NCI-H524 (cell line): ENCODE measurements at places on chromosomes 12 and 14.

GRCh38 chr12:5556033-5556614 is 124.2 kb downstream of the NTF3 start:
- DNase-seq: no peak

DNA sequence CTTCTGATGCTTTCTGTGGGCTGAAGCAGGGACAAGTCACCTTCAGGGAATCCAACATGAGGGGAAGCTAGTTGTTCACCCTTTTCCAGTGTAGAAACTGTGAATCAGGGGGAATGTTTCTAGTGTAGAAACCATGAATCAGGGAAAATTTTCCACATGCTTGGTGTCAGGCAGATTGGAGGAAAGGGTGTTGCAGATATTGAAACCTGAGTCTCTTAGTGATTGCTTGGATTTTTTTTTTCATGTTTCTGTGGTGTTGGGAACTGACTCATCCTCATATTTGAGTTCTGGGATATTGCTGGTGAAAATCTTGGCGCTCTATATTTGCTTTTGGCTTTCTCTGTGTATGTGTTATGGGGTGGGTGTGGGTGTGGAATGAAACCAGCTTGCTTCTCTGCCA is 144.5 kb upstream of the FBXO33 start:
- no peak for DNase-seq

DNA sequence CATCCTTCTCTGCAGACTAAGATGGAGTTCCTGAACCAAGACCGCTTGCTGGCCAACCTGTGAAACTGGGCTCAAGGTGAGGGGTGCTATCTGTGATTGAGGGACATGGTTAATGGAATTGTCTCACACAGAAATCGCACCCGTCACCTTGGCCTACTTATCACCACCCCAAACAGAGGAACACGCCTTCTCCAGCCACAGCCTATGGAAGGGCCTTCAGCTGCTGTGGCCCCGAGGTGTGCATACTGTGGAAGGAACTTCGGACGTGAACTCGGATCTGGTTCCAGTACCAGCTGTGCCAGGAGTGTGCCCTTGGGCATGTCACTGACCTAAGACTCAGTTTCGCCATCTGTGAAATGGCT is 44.4 kb downstream of the EVL start:
- DNase-seq: no peak

DNA sequence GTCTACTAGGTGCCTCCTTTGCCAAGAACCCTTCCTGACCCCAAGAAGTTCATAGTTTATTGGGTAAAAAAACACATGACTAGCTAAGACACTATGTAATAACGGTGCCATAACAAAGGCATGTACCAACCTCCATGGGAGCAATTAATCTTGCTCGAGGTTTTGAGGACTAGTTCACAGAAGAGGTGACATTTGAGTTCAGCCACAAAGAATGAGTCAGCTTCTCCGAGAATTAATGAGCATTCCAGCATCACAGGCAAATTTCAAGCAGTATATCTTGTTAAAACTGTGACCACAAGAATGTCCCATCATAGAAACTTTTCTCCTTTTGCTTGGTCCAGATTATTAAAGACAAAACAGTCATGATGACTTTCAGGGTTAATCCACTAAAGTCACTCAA is 113.0 kb upstream of the RAP1B start:
- no peak for DNase-seq

DNA sequence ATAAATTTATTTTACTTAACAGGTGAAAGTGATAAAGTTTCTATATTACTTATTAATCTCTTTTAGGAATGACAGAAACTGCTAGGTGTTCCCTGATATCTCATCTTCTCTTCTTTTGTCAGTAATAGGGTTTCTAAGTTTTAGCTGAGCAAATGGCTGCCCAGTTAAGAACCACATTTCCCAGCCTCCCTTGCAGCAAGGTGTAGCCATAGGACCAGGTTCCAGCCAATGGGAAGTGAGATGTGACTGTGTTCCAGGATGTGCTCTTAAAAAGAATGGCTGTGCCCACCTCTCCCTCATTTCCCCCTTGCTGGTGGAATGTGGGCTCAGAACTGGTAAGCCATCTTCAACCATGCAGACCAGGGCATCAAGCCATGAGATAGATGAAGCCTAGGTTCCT is 165.6 kb downstream of the HELB start:
- DNase-seq: no peak

DNA sequence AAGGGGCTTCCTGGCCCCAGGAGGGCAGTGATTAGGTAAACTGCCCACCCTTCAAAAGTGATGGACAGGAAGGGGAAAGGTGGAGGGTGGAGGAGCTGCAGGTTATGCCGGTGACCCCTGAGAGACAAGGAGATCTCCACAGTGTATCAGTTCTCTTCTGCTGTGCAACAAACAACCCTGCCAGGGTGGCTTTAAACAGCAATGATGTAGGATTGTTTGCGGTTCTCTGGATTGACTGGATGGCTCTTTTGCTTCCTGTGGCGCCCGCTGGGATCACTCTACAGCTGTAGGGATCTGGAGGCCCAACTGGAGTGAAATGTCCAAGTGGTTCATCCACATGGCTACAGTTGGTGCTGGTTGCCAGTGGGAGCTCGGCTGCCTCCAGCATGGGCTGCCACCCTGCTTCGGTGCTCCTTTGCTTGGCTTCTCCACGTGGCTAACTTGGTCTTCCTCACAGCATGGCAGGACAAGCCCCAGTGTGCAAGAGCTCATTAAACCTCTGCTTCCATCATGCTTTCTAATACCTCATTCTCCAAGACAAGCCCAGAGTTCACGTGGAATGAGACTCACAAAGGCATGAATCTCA is 8.6 kb upstream of the ANKRD9 start:
- no peak for DNase-seq

GRCh38 chr12:5176036-5176435 is 132.4 kb downstream of the KCNA5 start:
- DNase-seq: no peak

DNA sequence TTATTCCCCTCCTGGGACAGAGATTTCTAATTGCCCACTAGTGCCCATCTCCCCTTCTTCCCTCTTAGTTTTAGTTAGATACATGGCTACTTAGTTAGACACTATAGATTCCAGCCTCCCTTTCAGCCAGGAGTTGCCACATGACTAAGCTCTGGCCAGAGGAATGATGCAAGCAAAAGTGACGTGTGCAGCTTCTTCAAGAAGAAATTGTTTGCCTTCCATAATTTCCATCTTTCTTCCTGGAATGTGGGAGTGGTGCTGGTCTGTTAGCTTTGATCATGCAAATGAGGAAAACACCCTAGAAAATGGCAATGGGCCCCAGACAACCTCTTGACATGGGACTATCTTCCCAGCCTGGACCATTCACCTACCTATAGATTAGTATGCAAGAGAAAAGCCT is 21.4 kb downstream of the CCDC177 start:
- DNase-seq: no peak

DNA sequence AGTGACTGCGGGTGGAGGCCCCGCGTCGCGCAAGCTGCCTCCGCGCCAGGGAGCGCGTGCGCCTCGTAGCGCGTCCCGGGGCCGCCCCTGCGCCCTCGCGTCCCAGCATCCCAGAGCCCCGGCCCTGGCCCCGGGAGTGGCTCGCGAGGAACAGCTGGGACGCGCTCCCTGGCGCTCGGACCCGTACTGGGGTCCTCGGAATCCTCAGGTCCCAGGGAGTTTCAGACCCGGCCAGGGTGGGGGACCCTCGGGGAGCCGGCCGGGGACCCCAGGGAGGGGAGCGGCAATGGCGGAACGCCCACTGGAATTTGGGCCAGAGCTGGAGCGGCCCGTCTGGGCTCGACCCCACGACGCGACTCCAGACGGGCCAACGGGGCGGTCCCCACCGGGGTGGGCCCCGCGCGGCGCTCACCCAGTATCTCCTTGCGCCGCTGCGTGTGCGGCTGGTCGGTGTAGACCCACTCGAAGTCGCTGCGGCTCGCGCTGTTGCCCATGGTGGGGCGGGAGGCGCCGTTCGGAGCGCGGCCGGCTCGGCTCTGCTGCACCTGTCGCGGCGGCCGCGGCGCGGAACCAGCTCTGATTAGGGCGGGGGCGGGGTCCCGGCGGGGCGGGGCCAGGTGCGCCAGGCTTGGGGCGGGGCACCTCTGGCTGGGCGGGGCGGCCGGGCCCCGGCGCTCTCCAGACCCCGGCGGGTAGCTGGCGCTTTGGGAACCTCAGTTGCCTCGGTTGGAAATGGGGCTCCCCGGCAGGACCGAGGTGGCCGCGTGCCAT is at the start of gene DEGS2:
Gene DEGS2, minus strand, starts transcription at position 552 of the 771 bp plus-strand sequence. Its CDS starts 58 bp downstream, at position 494.
- peak; percentile 58 for DNase-seq

DNA sequence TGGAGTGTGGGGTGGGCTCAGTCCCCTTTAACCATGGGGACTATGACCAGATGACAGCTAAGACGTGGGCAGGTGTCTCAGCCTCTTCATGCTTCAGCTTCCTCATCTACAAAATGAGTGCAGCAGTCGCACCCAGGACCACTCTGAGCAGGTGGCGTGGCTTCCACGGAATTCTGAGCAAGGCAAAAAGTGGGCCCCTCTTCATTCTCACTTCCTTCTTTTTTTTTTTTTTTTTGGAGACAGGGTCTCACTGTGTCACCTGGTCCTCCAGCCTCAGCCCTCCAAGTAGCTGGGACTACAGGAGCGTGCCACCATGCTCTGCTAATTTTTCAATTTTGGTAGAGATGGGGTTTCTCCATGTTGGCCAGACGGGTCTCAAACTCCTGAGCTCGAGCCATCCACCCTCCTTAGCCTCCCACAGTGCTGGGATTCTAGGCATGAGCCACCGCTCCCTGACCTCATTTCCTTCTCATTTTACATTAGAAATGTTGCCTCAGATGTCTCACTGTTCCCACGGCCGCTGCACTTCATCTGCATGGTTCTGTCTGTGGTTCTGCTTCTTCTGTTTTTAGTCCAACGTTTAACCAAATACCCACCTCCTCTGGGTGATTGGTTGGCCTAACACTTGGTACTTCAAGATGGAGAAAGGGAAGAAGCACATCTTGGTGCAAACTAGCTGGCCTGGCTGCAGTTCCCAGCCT is 41.3 kb upstream of the BCL7A start:
- DNase-seq: no peak

- DNase-seq: no peak
These were observed 58.1 kb downstream of the FGD4 start for GRCh38 chr12:32457251-32458025.

DNA sequence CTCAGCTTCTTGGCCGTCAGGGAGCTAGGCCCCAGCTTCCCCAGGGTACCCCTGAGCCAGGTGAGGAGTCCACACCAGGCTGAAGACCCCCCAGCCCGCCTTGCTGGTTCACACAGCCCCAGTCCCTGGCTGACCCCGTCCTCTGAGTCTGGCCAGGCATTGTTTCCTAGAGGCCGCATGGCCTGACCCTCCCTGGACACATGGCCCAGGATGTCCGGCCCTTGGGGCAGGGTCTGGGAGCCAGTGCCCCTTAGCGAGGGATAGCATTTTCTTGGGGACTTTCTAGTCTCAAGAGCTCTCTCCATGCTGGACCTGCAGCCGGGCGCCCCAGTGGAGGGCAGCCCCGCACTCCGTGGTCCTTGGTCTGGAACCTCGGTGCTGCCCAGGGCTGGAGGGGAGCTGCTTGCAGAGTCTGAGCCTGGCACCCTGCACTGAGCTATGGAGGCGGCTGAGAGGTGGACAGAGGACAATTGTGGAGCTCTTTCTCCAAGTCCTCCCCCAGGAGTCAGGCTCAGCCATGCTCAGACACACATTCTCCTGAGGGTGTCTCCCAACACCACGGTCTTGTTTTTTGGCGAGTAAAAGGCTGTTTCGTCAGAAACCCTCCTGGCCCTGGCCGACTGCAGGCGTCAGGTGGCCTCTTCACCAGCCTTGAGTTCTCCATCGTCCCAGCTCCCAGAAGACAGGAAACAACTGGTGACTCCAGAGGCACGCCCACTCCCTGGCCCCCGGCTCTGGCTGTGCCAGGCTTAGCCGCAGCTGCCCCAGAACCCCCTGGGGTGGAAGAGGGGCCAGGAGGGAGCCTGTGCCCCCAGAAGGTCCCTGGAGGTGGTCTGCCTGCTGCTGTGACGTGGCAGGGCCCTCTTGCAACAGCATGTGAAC is 17.6 kb upstream of the CRIP2 start:
- DNase-seq: no peak

GRCh38 chr12:16492820-16493797 is 112.9 kb downstream of the LMO3 start:
- no peak for DNase-seq

DNA sequence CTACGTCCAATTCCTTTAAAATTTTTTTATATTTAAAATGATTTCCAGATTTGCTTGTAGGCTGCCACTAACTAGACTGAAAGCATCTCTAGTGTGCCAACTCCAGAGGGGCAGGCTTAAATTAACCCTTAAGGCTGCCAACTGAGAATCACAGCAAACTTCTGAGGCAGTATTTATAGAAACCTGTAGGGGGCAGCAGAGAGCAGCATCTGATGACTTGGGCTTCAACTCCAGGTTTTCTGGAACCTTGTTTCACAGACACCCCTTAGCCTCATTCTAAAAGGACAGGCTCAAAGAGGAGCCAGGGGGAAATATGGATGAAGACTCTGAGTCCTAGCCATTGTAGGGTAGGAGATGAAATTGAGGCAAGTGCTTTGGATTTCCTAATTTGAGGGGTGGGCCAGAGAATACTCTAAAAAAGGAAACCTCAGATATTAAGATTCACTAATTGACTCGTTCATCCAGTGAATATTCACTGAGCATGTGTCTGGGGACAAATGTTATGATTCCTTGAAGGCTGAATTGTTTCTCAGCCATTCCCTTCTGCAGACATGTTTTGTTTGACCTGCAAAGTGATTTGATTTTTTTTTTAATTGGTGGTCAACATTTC is 63.3 kb upstream of the HSPB8 start:
- DNase-seq: peak; percentile 26

DNA sequence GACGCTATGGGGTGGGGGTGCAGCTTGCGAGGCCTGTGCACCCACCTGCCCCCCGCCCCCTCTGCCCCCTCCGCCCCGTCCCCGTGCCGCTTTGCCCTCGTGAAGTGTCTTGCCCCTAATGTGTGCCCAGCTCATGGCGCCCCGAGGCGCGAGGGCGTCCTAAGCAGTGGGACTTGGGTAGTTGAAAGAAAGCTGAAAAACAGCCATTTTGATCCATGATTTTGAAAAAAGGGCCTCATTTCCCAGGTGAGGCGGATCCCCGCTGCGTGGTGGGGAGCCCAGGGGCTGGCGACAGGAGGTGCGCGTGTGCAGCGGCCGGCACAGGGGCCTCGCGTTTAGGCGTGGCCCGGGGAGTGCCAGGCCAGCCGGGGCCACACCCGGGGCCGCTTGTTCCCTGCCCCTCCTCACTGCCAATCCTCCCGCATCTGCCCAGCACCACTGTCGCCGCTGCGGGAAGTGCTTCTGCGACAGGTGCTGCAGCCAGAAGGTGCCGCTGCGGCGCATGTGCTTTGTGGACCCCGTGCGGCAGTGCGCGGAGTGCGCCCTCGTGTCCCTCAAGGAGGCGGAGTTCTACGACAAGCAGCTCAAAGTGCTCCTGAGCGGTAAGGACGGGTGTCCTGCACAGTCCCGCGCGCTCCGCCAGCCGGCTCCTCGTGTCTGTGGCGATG is 11.8 kb downstream of the ZFYVE21 start:
- no peak for DNase-seq

- DNase-seq: no peak
These were observed 353.8 kb downstream of the RAD51B start for GRCh38 chr14:68173227-68173972.

- DNase-seq: no peak
These were observed 4.1 kb upstream of the WIF1 start for GRCh38 chr12:65125247-65125646.

- no peak for DNase-seq
These were observed 86.6 kb downstream of the PPP1R12A start for GRCh38 chr12:79848339-79848738.
